ENCODE measurements at places on chromosomes 7 and 10. TPM values are rescaled to one million over a fixed set of nuclear protein-coding genes. Genes with fewer than 3 reads are reported as not detected.

Gene SKIDA1
- total RNA-seq, result 1.9 TPM

Gene FZD8
- total RNA-seq, result 16.4 TPM

Gene ACBD7
- total RNA-seq, result 0.21 TPM

- DNase-seq, result no peak
These were observed 14.0 kb downstream of the AMZ1 start for GRCh38 chr7:2701832-2702593.

- no peak for DNase-seq
These were observed 7.7 kb upstream of the GTPBP4 start for GRCh38 chr10:980468-981093.

GRCh38 chr7:152667958-152668357 lies 8.0 kb downstream of the XRCC2 start:
- DNase-seq, result no peak

Gene NKX2-3
- not detected for total RNA-seq

DNA sequence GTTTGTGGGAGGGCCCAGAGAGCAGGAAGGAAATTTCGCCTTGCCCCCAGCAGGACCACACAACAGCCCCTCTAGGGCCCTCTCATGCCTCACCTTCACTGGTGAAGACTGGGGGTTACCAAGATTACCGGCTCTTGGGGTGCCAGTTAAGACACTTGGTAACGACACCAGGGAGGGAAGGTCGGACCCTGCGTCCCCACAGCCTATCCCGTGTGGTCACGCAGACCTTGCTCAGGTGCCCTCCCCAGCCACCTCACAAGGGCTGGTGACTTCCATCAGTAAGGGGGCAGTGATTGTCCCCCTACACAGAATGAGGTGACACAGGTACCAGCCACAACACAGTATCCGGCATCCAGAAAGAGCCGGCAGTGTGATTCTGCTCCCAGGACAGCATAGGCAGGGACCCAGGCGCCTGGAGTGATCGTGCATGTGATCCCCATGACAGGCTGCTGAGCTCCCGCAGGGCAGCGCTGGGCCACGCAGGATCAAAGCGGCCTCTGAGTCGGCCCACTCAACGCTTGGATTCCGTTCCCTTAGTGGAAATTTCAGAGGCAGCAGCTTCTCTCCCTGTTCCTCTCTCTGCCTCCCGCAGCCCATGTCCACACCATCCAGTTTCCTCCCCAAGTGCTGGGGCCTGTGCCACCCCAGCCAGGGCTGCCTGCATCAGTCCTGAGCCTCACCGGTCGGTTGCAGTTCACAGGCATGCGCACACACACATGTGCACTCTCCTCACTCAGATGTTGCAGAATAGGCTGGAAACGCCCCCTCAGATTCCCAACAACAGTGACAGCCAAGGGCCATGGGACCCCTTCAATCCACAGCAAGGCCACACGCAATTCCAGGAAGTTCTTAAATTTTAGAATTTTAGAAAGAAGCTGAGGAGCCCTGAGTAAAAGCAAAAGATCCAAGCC lies 35.8 kb downstream of the CAMK2B start:
- DNase-seq, result no peak

DNA sequence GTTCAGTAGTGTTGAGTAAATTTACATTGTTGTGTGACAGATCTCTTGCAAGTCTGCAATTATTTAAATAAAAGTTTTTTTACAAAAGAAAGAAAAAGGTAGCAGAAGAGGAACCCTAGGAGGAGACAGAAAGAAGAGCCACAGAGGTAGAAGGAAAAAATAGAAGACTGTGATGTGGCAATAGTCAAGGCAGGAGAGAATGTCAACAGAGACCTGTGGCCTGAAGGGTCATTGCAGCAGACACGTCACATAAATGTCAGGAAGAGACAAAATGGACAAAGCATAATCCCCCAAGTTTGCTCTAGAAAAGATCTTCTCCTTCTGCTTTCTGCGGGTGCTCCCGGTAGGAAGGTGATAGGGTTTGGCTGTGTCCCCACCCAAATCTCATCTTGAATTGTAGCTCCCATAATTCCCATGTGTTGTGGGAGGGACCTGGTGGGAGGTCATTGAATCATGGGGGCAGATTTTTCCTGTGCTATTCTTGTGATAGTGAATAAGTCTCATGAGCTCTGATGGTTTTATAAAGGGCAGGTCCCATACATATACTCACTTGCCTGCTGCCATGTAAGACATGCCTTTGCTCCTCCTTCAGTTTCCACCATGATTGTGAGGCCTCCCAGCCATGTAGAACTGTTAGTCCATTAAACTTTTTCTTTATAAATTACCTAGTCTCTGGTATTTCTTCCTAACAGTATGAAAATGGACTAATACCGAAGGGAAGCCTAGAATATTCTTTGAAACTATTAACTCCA lies 41.1 kb upstream of the KDM7A start:
- DNase-seq, result no peak

DNA sequence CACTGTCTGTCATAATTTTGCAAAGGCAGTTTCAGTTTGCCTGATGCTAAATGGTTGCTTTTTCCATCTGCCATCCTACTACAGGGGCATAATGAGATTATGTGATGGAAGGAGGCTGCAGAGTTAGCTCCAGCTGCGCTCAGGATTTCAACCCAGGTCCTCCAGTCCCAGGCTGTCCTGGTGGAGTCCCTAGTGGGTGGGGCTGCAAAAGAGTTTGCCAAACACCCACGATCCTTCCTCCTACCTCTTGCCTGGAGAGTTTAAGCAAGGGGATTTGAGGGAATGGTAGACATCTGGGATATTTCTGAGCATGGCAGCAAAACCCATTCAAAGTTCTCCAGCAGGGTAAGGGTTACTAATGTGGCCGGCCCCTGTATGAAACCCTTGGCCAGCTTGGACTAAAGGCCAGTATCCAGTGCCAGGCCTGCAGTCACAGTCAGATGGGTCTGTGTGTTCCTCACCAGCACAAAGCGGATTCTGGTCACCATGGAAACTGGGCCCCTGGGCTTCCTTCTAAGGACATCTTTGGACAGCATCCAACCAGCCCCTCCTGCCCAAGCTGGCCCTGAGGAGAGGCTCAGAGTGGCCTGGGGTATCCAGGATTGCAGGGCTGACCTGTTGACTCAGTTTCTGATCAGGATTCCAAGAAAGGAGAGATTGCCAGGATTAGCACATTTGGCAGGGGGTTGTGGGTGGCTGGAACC lies 42.7 kb upstream of the CHST3 start:
- peak; percentile 82 for DNase-seq

Gene EIF4H
- 203 TPM for total RNA-seq

- DNase-seq, result no peak
These were observed at the start of gene AGMO for GRCh38 chr7:15561835-15562234. AGMO (minus strand) TSS chr7:15562015.

Gene AQP1
- 1,008 TPM for total RNA-seq

Gene STOX1
- total RNA-seq, result 3.5 TPM

DNA sequence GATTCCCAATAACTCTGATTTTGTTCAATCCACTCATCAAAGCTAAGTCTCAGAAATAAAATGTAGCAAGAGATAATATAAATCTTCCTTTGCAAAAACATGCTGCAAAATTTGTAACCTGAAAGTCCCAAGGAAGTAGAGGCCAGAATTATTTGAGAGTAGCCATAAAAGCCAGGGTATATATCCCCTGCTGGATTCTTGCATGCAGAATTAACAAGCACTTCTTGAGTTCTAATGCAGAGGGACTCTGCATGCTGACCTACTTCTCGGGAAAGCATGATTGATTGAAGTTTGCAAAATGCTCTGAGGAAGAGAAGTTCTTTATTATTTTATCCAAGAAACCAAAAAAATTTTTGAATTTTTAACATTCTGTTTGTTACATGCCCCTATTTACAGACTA lies 121.6 kb downstream of the THSD7A start:
- DNase-seq, result no peak

DNA sequence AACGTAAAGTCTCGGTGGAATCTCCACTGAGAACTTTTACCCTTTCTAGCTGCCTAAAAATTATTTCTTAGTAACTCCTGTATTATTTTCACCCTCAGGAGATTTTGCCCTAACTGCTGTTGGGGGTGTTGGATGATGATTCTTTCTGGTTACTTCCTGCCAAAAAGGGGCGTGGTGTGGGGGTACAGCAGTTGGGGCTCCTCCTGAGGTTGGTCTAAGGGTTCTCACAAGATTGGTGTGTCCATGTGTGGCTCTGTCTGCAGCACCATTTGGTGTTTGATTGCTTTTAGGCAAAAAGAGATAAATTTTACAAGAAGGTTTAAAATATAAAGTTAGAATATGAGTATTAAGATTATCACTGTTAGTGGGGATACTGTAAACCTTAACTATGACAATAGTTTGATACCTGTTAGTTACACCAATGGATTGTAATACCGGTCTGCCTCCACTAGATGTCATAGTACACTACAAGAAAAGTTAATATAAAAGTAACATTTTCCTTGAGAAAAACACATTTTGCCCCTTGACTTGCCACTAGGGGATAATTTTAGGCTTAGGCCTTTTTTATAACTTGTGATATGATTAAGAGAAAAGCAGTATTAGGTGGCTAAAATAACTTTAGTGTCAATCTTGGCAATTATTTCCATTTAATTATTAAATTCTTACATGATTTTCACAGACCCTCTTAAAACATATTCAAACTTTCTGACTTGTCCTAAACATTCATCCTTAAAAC lies 928.7 kb downstream of the IPMK start:
- no peak for DNase-seq

Gene SERPINE1
- total RNA-seq, result 59.4 TPM

GRCh38 chr7:43583424-43584194 lies 701 bp downstream of the STK17A start:
- DNase-seq, result peak; percentile 52

DNA sequence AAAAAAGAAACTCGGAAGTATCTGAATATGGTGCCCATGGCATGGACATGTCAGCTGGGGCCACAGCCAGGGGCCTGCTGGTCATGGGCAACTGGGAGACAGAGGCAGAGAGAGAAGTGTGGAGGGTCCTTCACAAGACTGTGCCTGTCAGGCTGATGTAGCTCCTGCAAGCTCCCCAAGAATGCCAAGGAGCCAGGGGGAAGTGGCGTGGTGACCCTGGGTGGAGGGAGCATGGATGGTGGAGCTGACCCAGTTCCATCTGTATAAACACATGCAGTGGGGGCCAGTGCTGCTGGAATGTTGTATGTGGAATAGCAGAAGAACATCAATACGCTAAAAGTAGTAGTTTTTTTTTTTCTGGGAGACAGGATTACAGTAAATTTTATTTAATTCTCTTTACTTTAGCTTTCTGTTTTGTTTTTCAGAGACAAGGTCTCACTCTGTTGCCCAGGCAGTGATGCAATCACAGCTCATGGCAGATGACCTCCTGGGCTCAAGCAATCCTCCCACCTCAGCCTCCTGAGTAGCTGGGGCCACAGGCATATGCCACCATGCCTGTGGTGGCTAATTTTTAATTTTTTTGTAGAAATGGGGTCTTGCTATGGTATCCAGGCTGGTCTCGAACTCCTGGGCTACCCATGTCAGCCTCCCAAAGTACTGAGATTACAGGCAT lies 10.5 kb upstream of the ZMIZ2 start:
- DNase-seq, result no peak

Gene PRKG1
- 22.9 TPM for total RNA-seq

DNA sequence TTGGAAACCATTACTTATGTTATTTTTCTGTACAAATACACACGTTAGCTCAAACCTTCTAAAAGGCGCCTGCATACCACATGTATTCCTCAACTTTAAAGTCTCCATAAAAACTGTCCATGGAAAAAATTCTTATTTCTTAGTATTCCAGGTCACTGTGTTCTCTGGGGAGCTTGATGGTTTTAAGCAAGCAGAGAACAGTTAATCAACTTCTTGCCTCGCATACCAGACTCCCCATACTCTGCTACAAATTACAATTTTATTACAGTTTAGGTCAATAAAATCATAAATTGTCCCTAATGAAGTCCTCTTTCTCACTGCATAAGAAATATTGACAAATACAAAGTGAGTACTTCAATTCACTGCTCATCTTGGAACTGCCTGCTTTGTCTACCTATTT lies 77.0 kb upstream of the GPR22 start:
- DNase-seq, result no peak

GRCh38 chr10:123552760-123553554 lies 113.2 kb upstream of the GPR26 start:
- DNase-seq, result no peak

GRCh38 chr7:99409192-99409572 lies 413 bp downstream of the BUD31 start:
- no peak for DNase-seq

DNA sequence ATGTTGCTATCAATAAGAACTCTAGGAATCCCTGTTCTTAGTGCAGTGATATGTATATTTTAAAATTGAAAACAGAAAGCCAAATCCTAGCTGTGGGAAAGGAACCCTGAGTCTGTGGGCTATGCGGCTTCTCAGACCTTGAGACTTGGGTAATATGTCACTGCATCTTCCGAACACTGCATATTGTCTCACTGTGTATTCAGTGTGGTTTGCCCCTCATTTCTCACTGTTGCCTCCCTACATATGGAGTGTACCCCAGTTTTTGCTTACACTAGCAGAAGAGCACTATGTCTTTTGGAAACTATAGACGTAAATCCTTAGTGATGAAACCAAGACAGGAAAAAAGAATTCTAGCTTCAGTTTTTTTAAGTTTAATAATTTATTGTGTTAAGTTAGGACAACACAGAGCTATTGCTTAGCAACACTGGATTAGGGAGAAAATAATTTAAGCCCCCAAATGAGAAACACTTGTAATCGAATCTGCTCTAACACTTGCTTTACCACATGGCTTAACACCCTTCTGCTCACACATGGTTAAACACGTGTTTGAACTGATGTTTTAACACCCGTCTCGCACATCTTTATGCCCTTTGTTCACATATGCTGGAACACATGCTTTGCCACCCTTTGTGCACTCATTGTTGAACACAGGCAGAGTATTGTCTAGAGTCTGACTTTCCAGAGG lies 251.3 kb downstream of the VTI1A start:
- no peak for DNase-seq

Gene UBE3C
- total RNA-seq, result 55.3 TPM

Gene CREM
- 25.7 TPM for total RNA-seq

Gene SPDYE2
- not detected for total RNA-seq

DNA sequence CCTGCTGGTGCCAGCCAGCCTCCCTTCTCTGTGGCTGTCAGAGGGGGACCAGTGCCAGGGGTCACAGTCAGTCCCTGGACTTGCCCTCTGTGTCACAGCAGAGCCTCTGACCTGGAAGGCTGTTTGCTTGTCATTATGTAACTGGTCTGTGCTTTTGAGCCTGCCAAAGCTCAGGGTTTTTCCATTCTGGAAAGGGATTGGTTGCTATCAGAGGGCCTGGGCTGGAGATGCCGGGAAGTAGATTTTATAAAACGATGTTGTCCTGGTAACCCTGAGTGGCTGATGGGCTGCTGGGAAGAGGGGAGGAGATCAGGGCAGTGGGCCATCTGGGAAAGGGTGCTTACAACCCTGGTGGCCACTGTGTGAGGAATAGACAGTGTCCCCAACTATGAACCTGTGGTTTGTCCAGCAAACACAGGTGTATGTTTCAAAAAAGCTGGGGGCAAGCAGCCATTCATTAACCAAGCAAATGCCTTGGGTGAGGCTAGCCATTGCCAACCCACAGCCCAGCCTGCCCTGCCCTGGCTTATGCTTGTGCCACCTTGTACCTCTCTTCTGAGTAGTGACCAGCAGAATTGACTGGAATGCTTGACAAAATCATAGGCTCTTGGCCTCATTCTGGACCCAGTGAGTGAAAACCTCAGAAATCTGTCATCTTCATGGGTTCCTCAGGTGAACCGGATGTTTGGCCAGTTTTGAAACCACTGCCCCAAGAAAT lies 21.6 kb downstream of the SFTPD start:
- DNase-seq, result no peak

Measured in left lung (tissue), 14 donors.